ENCODE measurements at places on chromosomes 12 and 14. TPM values are rescaled to one million over a fixed set of nuclear protein-coding genes. Genes with fewer than 3 reads are reported as not detected.
A peak's percentile ranks its signal among the peaks of the same experiment; 100 is the strongest.

DNA sequence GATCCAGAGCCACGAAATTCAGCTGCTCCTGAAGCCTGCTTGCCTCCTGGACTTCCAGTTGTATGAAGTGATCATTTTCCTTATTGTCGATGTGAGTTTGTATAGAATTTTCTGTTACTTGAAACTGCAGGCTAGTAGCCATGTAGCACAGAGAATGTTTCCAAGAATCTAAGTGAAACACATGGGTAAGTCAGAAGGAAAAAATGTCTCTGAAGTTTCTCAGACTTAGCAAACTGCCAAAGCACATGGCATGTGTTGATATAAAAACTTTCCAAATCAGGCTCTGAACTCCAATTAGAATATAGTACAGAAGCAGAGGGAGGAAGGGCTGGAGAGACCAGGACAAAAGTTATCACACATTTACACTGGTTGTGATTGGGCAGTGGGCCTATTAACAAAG lies 9.8 kb upstream of the PCNX1 start:
- H3K4me3 ChIP-seq = no peak overlapping the region
- no peaks in the 10 kb centered on the region for H3K36me3 ChIP-seq
- no peaks in the 10 kb centered on the region for H3K27me3 ChIP-seq
- peaks cover 50% of the 10 kb centered on the region for H3K4me1 ChIP-seq

Gene KRT79
- not detected for total RNA-seq

Gene PRB2
- not detected for total RNA-seq

GRCh38 chr14:88791629-88792472 lies 902 bp downstream of the EML5 start:
- peak overlapping the region; percentile 71 for H3K27ac ChIP-seq
- peak overlapping the region; percentile 88 for H3K4me3 ChIP-seq
- peaks cover 2% of the 10 kb centered on the region for H3K36me3 ChIP-seq
- H3K4me1 ChIP-seq = peaks cover 18% of the 10 kb centered on the region
- H3K27me3 ChIP-seq = no peaks in the 10 kb centered on the region

DNA sequence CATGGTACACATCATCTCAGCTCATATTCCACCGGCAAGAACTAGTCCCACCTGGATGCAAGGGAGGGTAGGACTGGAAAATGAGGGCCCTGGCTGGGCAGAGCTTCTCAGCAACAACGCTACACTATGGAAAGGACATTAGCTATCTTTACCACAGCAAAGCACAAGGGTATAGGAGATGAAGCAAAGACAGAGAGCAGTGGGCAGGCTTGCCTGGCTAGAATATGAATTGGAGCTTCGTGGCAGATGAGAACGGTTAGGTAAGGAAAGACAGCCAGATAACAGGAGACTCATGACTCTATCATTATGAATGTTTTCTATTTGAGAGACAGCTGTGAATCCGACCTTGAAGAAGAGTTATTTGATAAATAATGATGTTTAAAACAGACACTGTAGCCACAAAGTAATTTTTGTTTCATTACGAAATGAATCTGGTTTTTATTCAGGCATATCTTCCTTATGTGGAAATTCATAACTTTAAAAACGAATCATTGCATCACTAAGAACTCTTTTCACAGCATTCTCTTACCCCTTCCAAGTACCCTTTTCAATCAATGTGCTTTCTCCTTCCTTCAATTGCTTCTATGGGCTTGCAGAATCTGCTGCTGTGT lies 59.1 kb upstream of the PCED1B start:
- H3K4me3 ChIP-seq = no peak overlapping the region
- no peaks in the 10 kb centered on the region for H3K4me1 ChIP-seq
- no peak for DNase-seq
- H3K36me3 ChIP-seq = no peaks in the 10 kb centered on the region
- no peaks in the 10 kb centered on the region for H3K27me3 ChIP-seq
- H3K27ac ChIP-seq = no peak overlapping the region

DNA sequence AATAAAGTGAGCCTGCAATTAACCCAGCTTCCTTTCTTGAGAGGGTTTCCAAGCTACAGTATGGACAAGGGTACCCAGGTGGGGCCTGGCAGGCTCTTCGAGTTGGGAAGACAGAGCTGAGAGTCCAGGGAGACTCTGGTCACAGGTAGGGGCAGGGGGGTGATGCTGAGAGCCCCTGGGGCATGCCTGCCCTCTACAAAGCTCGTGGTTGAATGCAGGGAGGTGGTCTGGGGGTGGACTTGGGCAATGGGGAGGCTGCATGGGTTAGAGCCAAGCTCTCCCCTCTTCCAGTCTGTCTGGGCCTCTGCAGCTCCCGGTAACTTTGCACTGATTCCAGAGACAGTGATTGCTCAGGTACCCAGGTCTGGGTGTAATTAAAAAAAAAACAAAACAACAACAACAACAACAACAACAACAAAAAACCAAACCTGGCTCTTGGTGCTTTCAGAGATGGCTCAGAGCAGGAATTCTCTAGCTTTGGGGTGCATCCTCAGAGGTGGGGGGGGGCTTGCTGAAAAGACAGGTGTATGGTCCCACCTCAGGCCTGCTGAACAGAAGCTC lies 30.8 kb upstream of the PPP2R5C start:
- no peak for DNase-seq
- peak overlapping the region; percentile 71 for H3K4me3 ChIP-seq
- no peaks in the 10 kb centered on the region for H3K36me3 ChIP-seq
- peaks cover 55% of the 10 kb centered on the region for H3K4me1 ChIP-seq
- peak overlapping the region; percentile 98 for H3K27ac ChIP-seq
- H3K27me3 ChIP-seq = no peaks in the 10 kb centered on the region

- H3K4me3 ChIP-seq = no peak overlapping the region
- H3K27ac ChIP-seq = no peak overlapping the region
- no peaks in the 10 kb centered on the region for H3K4me1 ChIP-seq
- no peak for DNase-seq
- H3K27me3 ChIP-seq = peaks cover 3% of the 10 kb centered on the region
Measured at GRCh38 chr14:89912667-89913211, 41.8 kb downstream of the EFCAB11 start.

- no peak for DNase-seq
- peaks cover 46% of the 10 kb centered on the region for H3K27me3 ChIP-seq
- no peaks in the 10 kb centered on the region for H3K36me3 ChIP-seq
Measured at GRCh38 chr12:57213763-57214397, 2.7 kb upstream of the NXPH4 start.
